Progenitor cell of endocrine pancreas (in vitro differentiated cells): ENCODE measurements at places on chromosomes 12 and 14. TPM values are rescaled to one million over a fixed set of nuclear protein-coding genes. Genes with fewer than 3 reads are reported as not detected.

GRCh38 chr12:43551971-43552559 is at the start of gene ADAMTS20:
TSS of gene ADAMTS20 (minus strand) at chr12:43552203. CDS start at chr12:43551921, 282 bp downstream.
- H3K4me1 ChIP-seq = peaks cover 11% of the 10 kb centered on the region
- peaks cover 60% of the 10 kb centered on the region for H3K27me3 ChIP-seq
- peak; percentile 73 for DNase-seq
- peak within 1 kb of the TSS; percentile 79 for H3K27ac ChIP-seq

DNA sequence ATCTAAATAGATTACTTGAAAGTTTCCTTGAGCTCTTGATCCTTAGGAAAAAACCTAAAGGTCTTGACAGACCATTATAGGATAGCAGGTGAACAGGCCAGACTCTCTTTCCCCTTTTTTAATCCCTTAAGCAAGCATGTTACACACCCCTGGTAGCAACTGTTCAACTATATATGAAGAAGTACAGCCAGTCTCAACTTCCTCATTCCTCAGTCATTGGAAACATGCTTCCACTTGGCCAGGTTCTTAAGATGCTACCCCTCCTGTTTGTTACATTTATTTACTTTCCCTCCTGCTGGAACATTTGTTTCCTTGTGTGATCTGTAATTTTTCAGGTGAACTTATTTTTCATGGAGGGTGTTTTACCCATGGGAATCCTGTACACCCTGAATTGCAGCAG is 124.1 kb downstream of the ARMH4 start:
- H3K4me1 ChIP-seq = no peaks in the 10 kb centered on the region
- no peaks in the 10 kb centered on the region for H3K36me3 ChIP-seq
- H3K27ac ChIP-seq = no peak overlapping the region
- no peak overlapping the region for H3K4me3 ChIP-seq
- no peaks in the 10 kb centered on the region for H3K27me3 ChIP-seq
- DNase-seq = no peak

ADAM20 gene
- total RNA-seq = 1.0 and 1.3 TPM in 2 replicates

TPH2 gene
- total RNA-seq = not detected in 2 replicates

MYL6B gene
- 169 and 172 TPM in 2 replicates for total RNA-seq
